ENCODE measurements at places on chromosomes 13 and 19. TPM values are rescaled to one million over a fixed set of nuclear protein-coding genes. Genes with fewer than 3 reads are reported as not detected.

DNA sequence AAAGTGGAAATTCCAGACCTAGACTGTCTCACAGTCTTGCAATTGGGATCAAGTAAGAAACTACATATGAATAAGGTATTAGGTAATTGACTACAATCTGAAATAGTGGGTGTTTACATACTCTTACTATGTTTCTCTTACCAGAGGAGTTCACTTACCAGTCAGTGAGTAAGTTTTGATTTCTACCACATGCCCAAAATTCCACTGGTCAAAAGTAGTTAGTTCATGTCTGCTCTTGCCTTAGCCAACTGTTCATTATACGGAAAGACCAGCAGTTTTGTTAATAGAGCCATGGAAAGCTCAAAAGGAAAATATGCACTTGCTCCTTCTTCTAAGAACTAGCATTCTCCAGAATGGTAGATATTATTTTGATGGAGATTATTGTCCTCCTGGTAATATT lies 490.8 kb downstream of the RFC3 start:
- H3K27me3 ChIP-seq = no peaks in the 10 kb centered on the region
- H3K4me1 ChIP-seq = no peaks in the 10 kb centered on the region

- H3K4me1 ChIP-seq = peaks cover 4% of the 10 kb centered on the region
- no peak for DNase-seq
- no peak overlapping the region for H3K27ac ChIP-seq
- no peaks in the 10 kb centered on the region for H3K27me3 ChIP-seq
Measured at GRCh38 chr13:99505814-99506269, 4.6 kb downstream of the TM9SF2 start.

DNA sequence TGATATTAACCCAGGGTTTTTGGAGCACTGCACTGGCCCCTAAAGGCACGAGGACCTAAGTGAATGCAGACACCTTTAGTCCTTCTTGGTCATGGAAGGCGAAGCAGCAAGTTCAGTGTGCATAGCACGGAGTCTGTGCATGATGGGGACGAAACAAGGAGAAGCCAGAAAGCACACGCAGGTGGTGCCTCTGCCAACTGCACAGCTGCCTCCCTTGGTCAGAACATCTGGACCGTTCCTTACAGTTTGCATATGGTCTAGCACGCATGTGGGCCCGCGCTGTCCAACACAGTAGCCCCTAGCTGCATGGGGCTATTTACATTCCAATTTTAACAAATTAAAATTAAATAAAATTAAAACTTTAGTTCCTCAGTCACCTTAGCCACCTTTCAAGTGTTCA lies 44.0 kb downstream of the FLT3 start:
- peaks cover 25% of the 10 kb centered on the region for H3K27me3 ChIP-seq
- no peak overlapping the region for H3K27ac ChIP-seq
- no peaks in the 10 kb centered on the region for H3K4me1 ChIP-seq
- H3K4me3 ChIP-seq = no peak overlapping the region
- no peak for DNase-seq
- H3K36me3 ChIP-seq = no peaks in the 10 kb centered on the region

DNA sequence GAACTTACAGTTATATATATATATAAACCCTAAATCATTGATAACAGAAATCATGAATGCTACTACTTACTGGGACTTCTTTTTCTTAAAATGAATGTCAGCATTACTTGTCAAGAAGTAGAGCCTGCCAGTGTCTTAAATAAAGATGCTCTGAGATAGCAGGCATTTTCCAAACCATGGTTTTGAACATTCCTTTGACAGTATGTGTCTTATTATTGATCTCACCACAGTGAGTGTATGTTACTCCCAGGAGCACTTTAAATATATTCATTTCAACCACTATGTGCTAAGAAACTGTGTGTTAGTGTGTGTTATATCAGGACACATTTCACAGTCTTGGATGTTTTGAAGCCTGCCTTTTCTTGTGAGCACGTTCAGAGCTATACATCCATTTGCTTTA lies 28.2 kb downstream of the TNFRSF19 start:
- no peak overlapping the region for H3K27ac ChIP-seq
- no peak overlapping the region for H3K4me3 ChIP-seq
- no peaks in the 10 kb centered on the region for H3K36me3 ChIP-seq
- no peaks in the 10 kb centered on the region for H3K4me1 ChIP-seq
- no peaks in the 10 kb centered on the region for H3K27me3 ChIP-seq
- no peak for DNase-seq

GRCh38 chr19:44576843-44577565 lies 36.4 kb upstream of the IGSF23 start:
- no peak overlapping the region for H3K27ac ChIP-seq
- no peaks in the 10 kb centered on the region for H3K36me3 ChIP-seq
- DNase-seq = peak; percentile 47
- H3K4me1 ChIP-seq = peaks cover 30% of the 10 kb centered on the region
- no peaks in the 10 kb centered on the region for H3K27me3 ChIP-seq
- H3K4me3 ChIP-seq = no peak overlapping the region

DNA sequence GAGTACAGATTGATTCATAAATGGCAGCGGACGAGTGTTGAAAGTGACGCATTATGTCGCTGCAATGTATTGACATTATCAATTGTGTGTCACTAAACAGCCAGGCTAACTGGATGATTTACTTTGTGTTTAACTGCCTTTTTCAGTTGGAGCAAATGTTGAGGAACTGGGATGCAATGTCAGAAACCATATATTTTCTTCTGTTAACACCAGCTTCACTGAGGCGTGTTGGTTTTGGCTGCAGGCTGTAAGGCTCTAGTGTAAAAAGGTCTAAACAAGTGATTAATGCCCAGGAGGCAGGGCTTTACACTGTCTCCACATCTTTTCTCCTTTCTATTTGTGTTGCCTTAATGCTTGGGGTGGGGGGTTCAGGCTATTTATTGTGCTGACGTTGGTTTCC lies 80.1 kb downstream of the GGACT start:
- no peak overlapping the region for H3K4me3 ChIP-seq
- no peaks in the 10 kb centered on the region for H3K36me3 ChIP-seq
- no peak for DNase-seq
- H3K27me3 ChIP-seq = 0 out of 2 replicates have a peak, but pooled peaks cover 3% of the 10 kb centered on the region
- H3K4me1 ChIP-seq = no peaks in the 10 kb centered on the region

DNA sequence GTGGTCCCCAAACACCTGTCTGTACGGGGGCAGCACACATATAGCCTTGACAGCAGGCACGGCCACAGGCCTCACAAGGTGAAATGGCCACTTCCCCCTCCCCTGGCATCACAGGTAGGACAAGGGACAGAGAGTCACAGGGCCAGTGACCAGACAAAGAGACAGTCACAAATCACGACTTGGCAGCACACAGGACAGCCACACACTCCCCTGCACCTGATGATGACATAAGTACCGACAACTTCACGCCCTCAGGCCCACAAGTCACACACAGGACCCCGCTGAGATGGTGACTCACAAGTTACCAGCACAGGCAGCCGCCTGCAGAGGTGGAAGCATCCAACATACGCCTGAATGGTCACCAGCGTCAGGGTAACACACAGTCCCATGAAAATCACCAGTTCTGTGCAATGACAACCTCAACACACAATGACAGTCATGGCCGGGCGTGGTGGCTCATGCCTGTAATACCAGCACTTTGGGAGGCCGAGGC lies 16.5 kb downstream of the TYK2 start:
- no peak for DNase-seq
- no peaks in the 10 kb centered on the region for H3K4me1 ChIP-seq
- peaks cover 83% of the 10 kb centered on the region for H3K36me3 ChIP-seq
- H3K27ac ChIP-seq = no peak overlapping the region
- H3K4me3 ChIP-seq = no peak overlapping the region

DNA sequence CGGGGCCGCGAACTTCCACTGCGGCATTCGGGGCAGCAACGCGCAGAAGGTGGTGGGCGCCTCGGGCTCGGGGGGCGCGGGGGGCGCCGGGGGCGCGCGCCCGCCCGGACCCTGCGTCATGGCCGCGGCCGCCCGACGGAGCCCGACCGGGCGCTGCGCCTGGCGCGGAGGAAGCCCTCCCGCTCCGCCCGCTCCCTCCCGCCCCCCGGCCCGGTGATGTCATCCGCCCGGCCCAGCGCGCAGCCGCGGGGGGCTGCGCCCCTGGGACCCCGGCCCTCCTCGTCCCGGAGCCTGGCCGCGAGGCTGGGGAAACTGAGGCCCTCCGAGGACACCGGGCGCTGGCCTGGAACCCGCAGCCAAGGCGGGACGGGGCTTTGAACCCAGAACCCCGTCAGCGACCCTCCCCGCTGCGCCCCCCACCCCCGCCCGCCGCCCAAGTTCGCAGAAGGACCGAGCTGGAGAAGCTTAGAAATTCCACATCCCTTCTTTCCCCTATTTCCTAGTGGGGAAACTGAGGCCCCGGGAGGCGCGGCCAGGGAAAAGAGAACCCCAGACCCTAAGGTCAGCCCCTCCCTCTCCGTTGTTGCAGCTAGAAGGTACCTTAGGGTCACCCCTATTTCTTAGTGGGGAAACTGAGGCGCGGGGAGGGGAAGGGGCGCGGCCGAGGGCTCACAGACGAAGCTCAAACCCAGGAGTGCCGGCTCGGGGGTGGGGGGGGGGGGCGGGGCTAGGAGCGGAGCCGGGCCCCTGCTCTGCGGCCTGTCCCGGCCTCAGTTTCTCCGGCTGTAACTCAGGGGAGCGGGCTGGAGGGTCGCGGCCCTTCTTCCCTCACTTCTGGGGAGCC lies at the start of gene SHC2:
Gene SHC2, minus strand, starts transcription at position 157 of the 844 bp plus-strand sequence. Its CDS starts 37 bp downstream, at position 120.
- peak within 1 kb of the TSS; percentile 2 for H3K27ac ChIP-seq
- H3K27me3 ChIP-seq = no peaks in the 10 kb centered on the region
- H3K36me3 ChIP-seq = no peaks in the 10 kb centered on the region
- H3K4me3 ChIP-seq = peak within 1 kb of the TSS; percentile 36

DNA sequence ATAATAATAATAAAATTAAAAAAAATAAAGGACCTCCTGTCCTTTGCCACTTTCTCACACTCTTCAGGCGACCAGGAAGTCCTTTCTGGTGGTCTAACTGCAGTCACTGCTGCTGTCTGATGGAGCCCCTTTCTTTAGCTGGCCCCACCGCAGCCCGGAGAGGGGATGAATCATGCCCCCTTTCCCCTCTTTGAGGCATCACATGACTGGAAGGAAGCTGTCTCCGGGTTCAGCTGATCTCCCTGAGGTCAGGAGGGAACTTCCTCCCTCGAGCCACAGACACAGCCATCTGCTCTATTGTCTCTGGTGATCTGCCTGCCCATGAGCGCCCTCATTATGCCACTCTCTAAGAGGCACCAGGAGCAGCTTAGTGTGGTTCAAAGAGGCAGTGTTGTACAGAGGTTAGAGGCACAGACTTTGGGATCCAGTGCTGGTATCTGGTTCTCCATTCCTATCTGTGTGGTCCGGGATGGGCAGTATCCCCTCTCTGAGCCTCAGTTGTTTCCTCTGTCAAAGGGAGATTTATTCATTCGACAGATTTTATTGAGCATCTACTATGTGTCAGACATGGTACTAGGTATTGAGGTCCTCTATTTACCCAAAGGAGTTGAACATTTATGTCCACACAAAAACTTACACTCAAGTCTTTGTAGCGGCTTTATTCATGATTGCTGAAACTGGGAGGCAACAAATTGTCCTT lies 30.0 kb downstream of the VAV1 start:
- H3K4me3 ChIP-seq = no peak overlapping the region
- peak overlapping the region; percentile 69 for H3K27ac ChIP-seq
- peaks cover 17% of the 10 kb centered on the region for H3K4me1 ChIP-seq
- no peak for DNase-seq
- no peaks in the 10 kb centered on the region for H3K27me3 ChIP-seq
- H3K36me3 ChIP-seq = no peaks in the 10 kb centered on the region

DNA sequence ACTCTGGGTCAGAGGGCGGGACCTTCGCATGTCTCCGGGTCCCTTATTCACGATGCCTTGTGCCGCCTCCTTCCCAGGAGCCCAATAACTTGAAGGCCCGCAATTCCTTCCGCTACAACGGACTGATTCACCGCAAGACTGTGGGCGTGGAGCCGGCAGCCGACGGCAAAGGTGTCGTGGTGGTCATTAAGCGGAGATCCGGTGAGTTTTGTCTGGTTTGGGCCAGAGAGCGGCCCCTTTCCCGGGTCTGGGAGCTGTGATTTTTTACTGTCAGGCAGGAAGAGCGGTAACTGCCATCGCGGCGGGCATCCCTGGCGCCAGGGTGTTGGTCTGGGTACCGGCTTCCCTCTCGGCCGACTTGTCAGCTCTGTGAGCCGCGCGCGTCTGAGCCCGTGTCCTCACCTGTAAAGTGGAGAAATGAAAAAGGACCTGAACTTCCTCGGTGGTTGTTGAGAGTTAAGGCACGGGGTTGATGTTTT lies 800 bp downstream of the RPL28 start:
- peaks cover 55% of the 10 kb centered on the region for H3K36me3 ChIP-seq
- DNase-seq = no peak
- peaks cover 69% of the 10 kb centered on the region for H3K4me1 ChIP-seq
- H3K27me3 ChIP-seq = no peaks in the 10 kb centered on the region
- H3K27ac ChIP-seq = peak overlapping the region; percentile 97

DNA sequence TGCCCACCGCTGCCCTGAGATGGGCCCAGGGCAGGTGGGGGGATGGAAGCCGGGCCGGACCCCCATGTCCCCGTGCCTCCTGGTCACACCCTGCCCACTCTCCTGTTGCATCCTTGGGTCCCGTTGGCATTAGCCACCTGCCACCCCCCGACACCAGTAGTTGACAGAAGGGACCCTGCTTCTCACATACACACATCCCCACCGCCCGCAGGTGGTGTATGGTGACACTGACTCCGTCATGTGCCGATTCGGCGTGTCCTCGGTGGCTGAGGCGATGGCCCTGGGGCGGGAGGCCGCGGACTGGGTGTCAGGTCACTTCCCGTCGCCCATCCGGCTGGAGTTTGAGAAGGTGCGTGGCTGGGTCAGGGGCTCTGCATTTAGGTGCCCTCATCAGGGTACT lies 5.2 kb upstream of the SPIB start:
- H3K36me3 ChIP-seq = peaks cover 77% of the 10 kb centered on the region
- H3K27me3 ChIP-seq = no peaks in the 10 kb centered on the region
- no peak for DNase-seq
- peaks cover 59% of the 10 kb centered on the region for H3K4me1 ChIP-seq
- no peak overlapping the region for H3K27ac ChIP-seq

GRCh38 chr13:29571876-29572570 lies 23.5 kb downstream of the SLC7A1 start:
- H3K4me1 ChIP-seq = peaks cover 3% of the 10 kb centered on the region
- no peak overlapping the region for H3K4me3 ChIP-seq
- no peak for DNase-seq
- no peak overlapping the region for H3K27ac ChIP-seq
- no peaks in the 10 kb centered on the region for H3K27me3 ChIP-seq

- no peaks in the 10 kb centered on the region for H3K36me3 ChIP-seq
- no peaks in the 10 kb centered on the region for H3K27me3 ChIP-seq
- DNase-seq = no peak
- no peaks in the 10 kb centered on the region for H3K4me1 ChIP-seq
Measured at GRCh38 chr13:84607261-84608013, 725.2 kb upstream of the SLITRK1 start.

DNA sequence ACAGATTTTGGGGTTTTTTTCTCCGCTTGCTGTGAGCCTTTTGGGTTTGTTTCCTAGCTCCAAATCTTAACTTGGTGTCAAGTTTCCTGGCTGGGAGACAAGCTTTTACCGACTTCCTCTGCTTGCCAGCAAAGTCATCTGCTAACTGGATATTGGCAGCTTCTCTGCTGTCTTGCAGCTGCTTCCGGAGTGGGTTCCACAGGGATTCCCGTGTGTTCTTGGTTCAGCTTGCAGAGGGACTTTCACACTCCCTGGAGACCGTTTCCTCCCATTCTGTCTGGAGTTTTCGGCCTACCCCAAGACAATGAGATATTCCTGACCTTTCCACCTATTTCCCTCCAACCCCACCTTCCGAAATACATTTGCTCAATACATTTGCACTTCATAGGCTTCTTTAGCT lies 2.2 kb upstream of the COLGALT1 start:
- no peak for DNase-seq
- no peak overlapping the region for H3K4me3 ChIP-seq
- H3K27ac ChIP-seq = peak overlapping the region; percentile 58
- peaks cover 9% of the 10 kb centered on the region for H3K36me3 ChIP-seq

The METTL21C gene
- not detected for total RNA-seq

The APLP1 gene
- 9.9 TPM for total RNA-seq

The R3HDM4 gene
- 133 TPM for total RNA-seq

The TRPC4 gene
- not detected for total RNA-seq

The RELB gene
- 1.1 TPM for total RNA-seq

The ZNF723 gene
- not detected for total RNA-seq

The TNFSF9 gene
- total RNA-seq = 18.9 TPM

Measured in K562 (cell line).